Activated T-helper 2 cell treated with anti-CD3 and anti-CD28 coated beads, Interferon-gamma antibody, Interleukin-2, Interleukin-4, amounts not matched to agents 10 μg/mL and 5 μg/mL and 100 μg/mL, durations not matched to agents 14 hours and 24 hours and 36 hours (primary cell): ENCODE measurements at places on chromosomes 11 and 22. TPM values are rescaled to one million over a fixed set of nuclear protein-coding genes. Genes with fewer than 3 reads are reported as not detected.

Gene CD248
- not detected in 2 replicates for total RNA-seq

Gene SEPTIN3
- total RNA-seq: 7.1 and 8.5 TPM in 2 replicates

Gene TMEM132A
- total RNA-seq: 1.1 and 1.2 TPM in 2 replicates

Gene UPB1
- total RNA-seq: 0.09 and 0.11 TPM in 2 replicates
